ENCODE measurements at places on chromosomes 5 and 9.

GRCh38 chr5:176350416-176350815 lies 11.1 kb downstream of the KIAA1191 start:
- ATAC-seq: no peak

DNA sequence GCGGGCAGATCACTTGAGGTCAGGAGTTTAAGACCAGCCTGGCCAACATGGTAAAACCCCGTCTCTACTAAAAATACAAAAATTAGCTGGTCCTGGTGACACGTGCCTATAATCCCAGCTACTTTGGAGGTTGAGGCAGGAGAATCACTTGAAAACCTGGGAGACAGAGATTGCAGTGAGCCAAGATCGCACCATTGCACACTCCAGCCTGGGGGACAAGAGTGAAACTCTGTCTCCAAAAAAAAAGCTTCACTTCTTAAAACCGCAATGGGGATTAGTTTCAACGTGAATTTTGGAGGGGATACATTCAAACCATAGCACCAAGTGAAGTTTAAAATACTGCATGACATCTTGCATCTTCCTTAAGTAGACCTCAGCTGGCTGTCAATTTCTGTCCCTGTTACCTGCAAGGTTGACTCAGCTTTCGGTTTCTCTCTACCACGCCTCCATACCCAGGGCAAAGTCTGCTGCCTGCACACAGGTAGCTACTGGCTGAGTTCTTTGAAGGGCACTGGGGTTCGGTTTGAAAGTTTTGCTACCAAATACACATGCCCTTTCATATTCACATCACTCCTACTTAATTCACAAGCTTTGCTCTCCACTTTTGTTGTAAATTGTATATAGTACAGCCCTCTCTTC lies 69.3 kb downstream of the KIAA1958 start:
- no peak for ATAC-seq

DNA sequence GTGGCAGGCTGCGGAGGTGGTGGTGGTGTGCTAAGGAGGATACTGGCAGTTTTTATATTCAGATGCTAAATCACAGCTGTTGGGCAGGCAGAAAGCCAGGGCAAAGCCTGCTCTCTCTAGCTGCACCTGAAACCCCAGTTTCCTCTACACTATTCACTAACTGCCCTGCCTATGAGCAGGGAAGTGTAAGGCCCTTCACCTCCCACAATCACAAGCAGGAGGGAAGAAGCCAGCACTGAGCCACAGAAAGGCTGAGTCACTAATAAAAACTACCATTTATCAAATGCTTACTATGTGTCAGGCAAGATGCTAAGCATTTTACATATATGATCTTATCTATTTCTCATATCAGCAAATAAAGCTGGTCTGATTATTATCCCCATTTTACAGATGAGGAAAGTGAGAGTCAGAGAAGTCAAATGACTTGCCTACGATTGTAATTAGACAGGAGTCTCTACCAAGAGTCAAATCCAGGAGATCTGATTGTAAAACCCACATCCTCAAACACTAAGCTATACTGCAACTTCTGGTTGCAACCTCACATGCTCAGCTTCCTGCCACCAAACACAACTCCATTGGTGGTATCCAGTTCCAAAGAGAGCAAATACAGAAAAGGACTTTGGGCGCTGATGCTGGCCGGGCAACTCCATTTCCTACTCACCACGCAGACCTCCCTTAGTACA lies 17.7 kb upstream of the IL6ST start:
- peak; percentile 94 for ATAC-seq

DNA sequence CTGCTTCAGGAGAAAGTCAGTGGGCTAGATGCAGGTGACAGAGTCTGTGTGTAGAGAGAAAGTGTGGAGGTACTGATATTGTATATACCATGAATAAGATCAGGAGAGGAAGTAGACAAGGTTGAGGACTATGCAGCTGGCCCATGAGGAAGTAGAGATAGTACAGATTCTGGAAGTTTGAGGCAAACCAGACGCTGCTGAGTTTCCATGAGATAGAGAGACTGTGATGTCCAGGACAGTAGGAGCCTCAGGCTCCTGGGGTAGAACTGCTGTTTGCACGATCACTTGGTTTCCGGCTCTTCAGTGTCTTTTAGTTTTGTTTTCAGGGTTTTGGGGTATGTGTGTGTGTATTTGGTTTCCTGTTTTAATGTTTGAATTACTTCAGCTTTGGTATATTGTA lies 13.6 kb downstream of the OTULINL start:
- ATAC-seq: peak; percentile 53

GRCh38 chr5:4206127-4206526 lies 610.5 kb downstream of the IRX1 start:
- ATAC-seq: no peak

- ATAC-seq: no peak
Measured at GRCh38 chr5:116632890-116633289, 58.3 kb upstream of the SEMA6A start.

- no peak for ATAC-seq
Measured at GRCh38 chr5:28397502-28397941, 1359.1 kb upstream of the CDH9 start.

DNA sequence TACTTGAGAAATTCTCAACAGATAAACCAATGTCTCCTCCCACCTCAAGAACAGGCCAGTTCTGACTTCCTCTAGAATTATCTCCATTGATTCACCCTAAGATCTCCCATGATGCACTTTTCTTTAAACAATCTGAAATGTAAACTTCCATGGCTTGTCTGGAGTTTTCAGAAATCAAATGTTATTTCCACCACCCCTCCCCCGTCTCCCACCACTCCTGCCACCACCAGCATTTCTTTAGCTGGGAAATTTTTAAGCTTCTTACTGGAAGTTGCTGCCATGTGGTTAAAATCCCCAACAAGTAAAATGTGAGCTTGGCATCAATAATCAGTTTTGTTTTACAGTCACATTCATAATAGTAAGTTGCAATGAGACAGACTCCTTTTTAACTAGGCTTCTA lies 32.8 kb upstream of the BASP1 start:
- no peak for ATAC-seq

GRCh38 chr5:143208781-143209510 lies 194.5 kb downstream of the NR3C1 start:
- ATAC-seq: no peak

DNA sequence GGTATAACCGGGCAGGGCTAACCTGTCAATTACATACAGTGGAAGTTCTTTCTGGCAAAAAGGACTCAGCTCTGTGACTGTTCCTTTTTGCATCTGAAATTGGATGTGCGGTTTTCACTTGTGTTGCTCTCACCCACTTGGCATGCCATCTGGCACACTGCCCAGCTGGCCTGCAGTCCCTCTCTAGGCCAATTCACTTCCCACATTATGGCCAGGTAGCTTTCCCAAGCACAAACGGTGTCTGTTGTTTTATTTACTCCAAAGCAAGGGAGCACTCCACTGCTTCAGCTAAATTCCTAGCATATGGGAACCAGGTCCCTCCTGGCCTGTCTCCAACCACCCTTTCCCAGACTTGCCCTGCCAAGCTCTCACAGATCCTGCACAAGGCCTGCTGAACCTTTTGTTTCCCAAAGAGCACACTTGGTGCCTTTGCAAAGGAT lies 132.5 kb downstream of the SEMA6A start:
- peak; percentile 96 for ATAC-seq

GRCh38 chr5:160616712-160617497 lies 195.2 kb downstream of the PTTG1 start:
- ATAC-seq: no peak

DNA sequence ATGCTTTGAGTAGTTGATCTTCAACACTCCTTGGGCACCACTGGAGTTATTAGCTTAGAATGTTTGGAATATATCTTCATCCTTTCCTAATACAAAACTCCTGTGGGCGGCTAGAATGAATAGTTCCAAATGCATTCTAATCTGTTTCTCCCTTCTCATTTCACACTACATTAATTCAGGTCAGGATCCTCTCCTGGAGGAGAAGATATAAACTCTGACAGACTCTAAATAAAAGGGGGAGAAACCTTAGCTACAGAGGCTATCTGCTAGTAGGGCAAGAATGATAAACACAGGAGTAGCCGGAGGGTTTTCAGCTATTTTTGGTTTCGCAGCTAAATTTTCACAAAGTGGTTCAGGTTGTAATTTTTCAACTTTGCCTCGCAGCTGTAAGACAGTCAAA lies 45.2 kb upstream of the FAM240B start:
- no peak for ATAC-seq

DNA sequence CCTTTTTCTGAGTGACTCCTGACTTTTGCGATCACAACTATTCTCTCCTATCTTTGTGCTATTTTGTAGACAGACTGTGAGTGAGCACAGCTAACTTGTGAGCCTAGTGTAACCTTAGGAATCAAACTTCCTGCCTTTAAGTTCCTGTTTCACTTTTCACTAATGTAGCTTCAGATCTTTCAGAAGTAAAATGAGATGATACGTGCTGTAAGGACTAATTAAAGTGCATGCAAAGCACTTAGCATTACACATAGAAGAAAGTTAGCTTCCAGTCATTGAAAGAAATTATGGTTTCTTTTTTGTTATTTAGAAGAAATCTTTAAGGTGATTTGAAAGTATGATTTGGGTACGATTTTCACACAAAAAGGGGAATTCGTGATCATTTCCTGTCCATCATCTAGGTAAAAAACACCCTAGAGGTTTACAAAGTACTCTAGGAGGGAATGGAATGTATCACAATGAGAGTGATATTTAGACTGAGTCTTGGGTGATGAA lies 122.7 kb downstream of the ST8SIA4 start:
- no peak for ATAC-seq

DNA sequence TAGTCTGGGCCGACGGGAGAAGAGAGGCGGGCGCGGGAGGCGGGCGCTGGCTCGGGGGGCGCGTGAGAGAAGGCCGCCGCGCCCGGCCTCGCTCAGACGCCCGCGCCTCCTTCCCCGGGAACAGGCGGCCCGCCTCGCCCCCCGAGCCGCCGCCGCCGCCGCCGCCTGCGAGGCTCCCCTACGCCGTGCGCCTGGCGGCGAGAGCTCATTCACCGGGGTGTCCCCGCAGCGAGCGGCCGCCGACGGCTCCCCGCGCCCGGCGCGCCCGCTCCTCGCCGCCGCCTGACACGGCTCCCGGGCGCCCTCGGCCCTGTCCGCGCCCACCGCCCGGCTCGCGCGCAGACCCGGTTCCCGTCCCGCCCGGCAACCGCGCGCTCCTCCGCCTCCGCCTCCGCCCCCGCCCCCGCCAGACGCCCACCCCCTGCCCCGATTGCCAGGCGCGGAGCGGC lies at the start of gene GNAQ:
Gene GNAQ (minus strand): TSS at position 368 of the 449 bp plus-strand sequence. CDS start 576 bp downstream, outside the sequence.
- no peak for ATAC-seq

DNA sequence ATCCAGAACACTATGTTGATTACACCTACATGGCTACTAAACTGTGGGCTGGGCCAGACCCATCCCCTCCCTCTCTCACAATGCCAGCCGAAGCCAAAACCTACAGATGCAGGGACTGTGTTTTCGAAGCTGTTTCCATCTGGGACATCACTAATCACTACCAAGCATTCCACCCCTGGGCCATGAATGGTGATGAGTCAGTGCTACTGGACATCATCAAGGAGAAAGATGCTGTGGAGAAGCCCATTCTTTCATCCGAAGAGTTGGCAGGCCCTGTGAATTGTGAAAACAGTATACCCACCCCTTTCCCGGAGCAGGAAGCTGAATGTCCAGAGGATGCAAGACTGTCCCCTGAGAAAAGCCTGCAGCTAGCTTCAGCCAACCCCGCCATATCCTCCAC lies 65.0 kb downstream of the ZNF462 start:
- peak; percentile 79 for ATAC-seq

- no peak for ATAC-seq
Measured at GRCh38 chr9:69604568-69605219, 67.5 kb downstream of the APBA1 start.

DNA sequence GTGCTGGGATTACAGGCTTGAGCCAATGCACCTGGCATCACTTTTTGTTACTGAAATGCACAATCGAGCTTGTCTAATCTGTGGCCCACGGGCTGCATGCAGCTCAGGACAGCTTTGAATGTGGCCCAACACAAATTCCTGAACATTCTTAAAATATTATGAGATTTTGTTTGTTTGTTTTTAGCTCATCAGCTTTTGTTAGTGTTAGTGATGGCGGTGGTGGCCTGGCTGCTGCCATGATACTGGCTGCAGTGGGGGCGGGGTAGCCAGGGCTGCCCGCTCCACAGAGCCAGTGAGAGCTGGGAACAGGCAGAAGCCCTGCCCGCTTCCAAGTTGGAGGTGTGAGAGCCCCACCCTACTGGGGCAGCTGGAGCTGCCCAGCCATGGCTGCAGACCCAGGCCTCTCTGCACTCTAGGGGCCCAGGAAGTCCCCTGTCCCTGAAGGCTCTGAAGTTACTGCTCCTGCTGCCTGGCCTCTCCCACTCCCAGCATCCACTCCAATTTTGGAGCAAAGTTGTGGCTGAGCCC lies 76.6 kb upstream of the SHB start:
- ATAC-seq: no peak

DNA sequence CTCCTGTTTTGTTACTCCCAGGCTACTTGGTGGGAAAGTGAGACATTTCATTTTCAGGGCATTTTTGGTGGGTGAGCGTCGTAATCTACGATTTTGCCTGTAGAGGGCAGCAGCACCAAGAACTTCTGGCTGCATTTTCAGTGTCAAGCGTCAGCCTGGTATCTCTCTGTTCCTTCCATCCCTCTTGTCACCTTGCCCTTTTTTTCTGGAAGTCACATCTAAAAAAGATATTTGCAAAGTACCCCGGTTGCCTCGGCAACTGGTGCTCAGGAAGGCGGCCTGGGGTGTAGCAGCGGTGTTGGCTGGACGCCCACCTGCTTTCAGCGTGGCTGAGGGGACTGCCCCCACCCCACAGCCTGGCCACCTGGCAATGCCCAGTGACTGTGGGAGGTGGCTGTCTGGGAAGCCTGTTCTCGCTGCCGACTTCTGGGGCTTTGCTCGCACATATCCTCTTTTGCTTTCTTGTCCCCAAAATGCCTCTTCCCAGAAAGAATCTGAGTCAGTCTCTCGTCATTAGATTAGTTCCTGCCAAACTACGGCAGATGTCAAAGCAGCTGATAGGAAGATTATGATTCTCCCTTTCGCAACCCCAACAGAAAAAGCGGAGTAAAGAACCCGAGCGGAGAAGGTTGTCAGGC lies 84.5 kb downstream of the ACER2 start:
- ATAC-seq: peak; percentile 92

GRCh38 chr9:8564960-8565359 lies 765.4 kb upstream of the DMAC1 start:
- ATAC-seq: no peak

DNA sequence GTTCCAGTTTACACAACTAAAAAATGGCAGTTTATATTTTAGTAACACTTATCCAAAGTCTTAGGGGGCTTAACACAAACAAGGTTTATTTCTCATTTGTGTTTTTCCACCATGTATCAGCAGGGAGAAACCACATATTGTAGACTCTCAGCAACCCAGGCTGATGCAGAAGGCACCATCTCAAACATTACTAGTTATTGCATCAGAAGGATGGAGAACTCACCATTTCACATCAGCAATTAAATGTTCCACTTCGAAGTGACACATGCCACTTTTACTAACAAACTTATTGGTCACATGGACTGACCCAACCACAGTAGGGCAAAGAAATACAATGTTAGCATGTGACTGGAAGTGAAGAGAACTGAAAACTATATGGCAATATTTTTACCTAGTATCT lies 22.5 kb upstream of the SMC2 start:
- no peak for ATAC-seq
